Activated T-cell treated with anti-CD3 and anti-CD28 coated beads for 1 hour (primary cell): ENCODE measurements at places on chromosomes 1 and 21.

GRCh38 chr1:187909382-187909781 lies 1080.6 kb downstream of the PLA2G4A start:
- no peak for DNase-seq

GRCh38 chr1:243315893-243316292 lies 60.1 kb downstream of the SDCCAG8 start:
- DNase-seq, result no peak

DNA sequence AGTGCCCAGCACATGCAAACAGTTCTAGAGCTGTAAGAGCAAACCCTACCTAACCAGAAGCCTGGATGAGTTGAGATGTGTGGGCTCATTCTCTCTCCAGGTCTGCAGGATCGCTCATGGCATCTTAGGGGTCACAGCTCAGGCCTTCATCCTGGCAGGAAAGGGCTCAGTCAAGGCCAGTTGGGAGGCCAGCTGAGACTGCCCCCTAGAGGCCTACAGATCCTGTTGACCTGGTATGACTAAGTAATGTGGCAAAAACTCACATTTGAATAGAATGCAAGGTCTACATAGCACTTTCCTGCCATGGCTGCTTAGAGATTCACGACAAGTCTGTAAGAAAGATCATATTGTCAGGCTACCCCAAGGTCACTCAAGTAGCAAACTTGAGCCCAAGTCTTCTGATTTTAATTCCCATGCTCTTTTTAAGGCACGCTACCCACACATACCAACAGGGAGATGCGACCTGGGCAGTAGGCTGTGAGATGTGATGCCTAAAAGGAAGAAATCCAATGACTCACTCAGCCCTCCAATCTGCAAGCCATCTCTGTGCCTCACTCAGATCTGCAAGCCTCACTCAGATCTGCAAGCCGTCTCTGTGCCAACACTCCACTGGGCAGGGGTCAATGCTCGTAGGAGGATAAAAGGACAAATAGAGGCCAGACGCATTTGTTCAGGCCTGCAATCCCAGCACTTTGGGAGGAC lies 5.1 kb upstream of the CAPN8 start:
- DNase-seq, result no peak

GRCh38 chr1:40151457-40152079 lies 9.6 kb upstream of the RLF start:
- no peak for DNase-seq

GRCh38 chr1:199508653-199509052 lies 518.9 kb upstream of the NR5A2 start:
- DNase-seq, result no peak
